ENCODE measurements at places on chromosomes 3 and 15. TPM values are rescaled to one million over a fixed set of nuclear protein-coding genes. Genes with fewer than 3 reads are reported as not detected.

Gene CADM2
- total RNA-seq, result 1.1 TPM

Gene NXPE3
- 7.2 TPM for total RNA-seq

Gene CHDH
- total RNA-seq, result 18.8 TPM

Gene TNFSF10
- total RNA-seq, result 67.4 TPM

Gene PPP1R2
- 73.3 TPM for total RNA-seq

Gene NLGN1
- 2.3 TPM for total RNA-seq

Gene NEK10
- 10.2 TPM for total RNA-seq

Gene ST3GAL6
- total RNA-seq, result 29.3 TPM

Gene SOX2
- total RNA-seq, result 0.57 TPM

Gene DISP2
- total RNA-seq, result 0.11 TPM

Gene TMC3
- not detected for total RNA-seq

Gene SIDT1
- 2.6 TPM for total RNA-seq

- DNase-seq, result peak; percentile 53
Measured at GRCh38 chr3:129633751-129634481, 27.4 kb upstream of the PLXND1 start.

GRCh38 chr3:159902546-159903314 is 85.9 kb upstream of the IL12A start:
- peak; percentile 13 for DNase-seq

DNA sequence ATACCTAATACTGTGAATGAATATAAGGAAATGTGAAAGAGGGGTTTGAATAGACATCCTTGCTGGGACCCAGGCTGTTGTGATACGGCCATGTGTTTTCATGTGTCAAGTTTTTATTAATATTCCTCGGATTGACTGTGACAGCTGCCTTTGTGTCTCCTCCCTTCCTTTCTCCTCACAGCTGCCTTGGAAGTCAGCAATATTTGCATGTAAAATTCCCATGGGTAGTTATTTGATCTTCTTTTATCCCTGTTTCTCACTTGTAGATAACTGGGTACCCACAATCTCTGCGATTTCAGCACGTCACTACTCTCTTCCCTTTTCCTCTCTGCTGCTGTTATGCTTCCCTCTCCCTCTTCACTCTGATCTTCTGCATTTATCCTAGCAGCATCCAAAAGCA is 9.4 kb downstream of the GPR156 start:
- no peak for DNase-seq

DNA sequence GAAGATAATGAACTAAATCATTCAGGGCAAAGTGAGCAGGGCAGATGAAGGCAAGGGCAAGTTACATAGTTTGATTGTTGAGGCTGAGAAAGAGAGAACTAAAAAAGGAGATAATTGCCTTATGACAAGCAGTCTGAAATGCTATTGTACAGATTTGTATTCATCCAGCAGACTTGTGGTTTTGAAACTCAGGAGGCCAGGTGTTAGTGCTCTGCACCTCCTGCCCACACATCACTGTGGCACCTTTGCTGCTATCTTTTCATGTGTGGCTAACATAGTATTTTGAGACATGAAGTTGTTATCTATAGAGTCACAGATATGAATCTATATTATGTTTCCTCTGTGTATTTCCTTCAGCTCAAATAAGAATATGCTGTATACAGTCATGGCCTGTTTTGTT is 24.3 kb upstream of the SUCLG2 start:
- no peak for DNase-seq

DNA sequence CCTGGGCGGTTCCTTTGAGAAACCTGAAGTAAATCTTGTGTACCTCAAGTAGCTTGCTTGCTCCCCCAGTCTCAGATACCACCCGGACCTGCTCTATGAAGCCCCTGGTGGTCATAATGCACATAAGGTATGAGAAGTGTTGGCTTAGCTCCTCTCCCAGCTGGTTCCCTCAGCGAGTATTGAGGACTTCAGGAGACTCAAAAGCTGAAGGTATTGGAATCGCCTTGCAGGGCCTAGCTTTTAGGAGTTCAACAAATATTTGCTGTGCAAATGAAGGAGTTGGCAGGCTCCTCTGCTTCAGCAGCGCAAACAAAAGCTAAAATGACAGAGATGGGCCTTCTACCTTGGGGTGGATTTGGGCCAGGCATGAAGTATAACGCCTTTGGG is 1.7 kb downstream of the CMTM8 start:
- peak; percentile 24 for DNase-seq

DNA sequence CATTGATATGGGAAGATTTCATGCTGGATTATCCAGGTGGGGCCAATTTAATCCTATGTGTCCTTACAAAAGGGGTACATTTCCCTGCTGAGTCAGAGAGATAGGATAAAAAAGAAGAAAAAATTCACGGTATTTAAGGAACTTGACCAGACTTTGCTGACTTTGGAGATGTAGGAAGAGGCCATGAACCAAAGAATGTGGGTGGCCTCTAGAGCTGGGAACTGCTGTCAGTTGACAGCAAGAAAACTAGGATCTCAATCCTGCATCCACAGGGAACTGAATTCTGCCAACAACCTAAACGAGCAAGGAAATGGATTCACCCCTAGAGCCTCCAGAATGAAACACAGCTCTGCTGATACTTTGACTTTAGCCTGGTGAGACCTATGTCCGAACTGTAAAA is 148.1 kb upstream of the SLC24A5 start:
- DNase-seq, result no peak

- DNase-seq, result no peak
Measured at GRCh38 chr3:134294302-134295280, 43.9 kb upstream of the RYK start.

- peak; percentile 61 for DNase-seq
Measured at GRCh38 chr3:120418866-120419490, 31.8 kb downstream of the FSTL1 start.

- DNase-seq, result no peak
Measured at GRCh38 chr3:195302431-195302830, 31.5 kb upstream of the XXYLT1 start.

GRCh38 chr3:135147657-135148056 is 352.6 kb downstream of the EPHB1 start:
- DNase-seq, result no peak

GRCh38 chr3:129892486-129892856 is 1.0 kb downstream of the TMCC1 start:
- peak; percentile 36 for DNase-seq

DNA sequence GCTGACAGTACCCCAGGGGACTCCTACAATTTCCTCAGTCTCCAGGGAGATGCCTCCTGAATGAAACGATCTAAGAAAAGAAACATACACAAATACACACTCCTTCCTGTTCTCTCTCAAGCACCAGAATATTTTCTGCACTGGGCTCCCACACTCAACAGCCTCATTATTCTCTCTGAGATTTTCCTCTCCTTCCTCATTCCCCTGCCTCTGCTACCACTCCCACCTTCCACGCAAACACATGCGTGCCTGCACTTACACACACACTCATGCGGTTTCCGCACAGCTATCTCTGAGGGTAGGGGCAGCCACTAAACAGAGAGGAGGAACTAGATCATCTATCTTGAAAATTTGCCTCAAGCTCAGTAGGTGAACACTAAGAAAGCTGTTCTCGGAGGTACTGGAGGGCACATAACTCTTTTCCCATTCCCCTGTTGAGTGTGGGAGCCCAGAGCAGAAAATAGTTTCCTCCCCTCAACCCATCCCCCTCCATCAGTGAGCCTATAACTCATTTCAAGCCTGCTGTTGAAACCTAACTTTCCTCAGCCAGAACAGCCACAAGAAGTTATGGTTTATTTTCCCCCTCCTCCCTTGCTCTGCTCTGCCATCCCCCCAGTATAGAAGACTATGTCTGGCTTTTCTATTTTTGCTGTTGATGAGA is 30.5 kb upstream of the TIPARP start:
- DNase-seq, result no peak
